MM.1S (cell line): ENCODE measurements at places on chromosomes 1 and 21.

DNA sequence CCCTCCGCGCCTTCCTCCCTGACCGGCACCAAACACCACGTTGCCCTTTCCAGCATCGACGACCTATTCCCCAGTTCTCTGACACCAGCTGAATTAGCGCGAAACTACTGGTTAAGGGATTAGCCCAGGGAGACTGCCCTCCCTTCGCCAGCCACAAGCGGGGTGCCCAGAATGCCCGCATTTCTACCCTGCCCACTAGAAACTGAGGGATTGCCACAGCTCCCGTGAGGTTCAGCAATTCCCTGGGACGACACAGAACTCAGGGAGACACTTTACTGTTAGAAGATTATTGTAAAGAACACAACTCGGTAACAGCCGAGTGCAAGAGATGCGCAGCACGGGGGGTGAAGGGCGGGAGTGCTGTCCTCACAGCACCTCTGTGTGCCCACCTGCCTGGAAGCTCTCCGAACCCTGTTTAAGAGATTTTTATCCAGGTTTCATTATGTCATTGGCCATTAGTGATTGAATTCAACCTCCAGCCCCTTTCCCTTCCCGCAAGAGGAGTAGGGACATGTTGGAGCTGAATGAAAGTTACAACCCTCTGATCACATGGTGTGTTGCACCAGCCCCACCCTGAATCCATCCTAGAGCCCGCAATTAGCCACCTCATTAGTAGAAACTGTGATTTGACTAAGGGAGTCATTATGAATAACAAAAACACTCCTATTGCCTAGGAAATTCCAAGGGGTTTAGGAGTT is 15.8 kb upstream of the RIPPLY3 start:
- DNase-seq = no peak
- peaks cover 4% of the 10 kb centered on the region; the same call in 1 of the 2 replicates for H3K4me1 ChIP-seq
- peak overlapping the region; percentile 69 for H3K4me3 ChIP-seq

DNA sequence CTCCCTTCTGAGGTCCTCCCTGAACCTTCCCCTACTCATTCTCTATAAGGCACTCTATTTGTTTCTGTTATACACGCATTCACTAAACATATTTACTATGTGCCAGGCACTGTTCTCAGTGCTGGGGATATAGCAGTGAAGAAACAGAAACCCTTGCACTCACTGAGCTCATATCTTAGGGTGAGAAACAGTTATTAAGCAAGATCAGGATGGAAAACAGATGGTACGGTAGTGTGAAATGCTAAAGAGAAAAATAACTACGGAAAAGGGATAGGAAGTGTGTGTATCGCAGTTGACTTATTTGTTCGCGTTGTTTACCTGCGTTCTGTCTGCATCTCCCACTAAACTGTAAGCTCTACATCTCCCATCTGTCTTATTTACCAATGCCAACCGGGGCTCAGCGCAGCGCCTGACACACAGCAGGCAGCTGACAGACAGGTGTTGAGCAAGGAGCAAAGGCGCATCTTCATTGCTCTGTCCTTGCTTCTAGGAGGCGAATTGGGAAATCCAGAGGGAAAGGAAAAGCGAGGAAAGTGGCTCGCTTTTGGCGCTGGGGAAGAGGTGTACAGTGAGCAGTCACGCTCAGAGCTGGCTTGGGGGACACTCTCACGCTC is 572 bp downstream of the CYB5RL start:
- DNase-seq = no peak
- H3K27ac ChIP-seq = peak overlapping the region; percentile 4; the same call in 1 of the 2 replicates
- H3K4me3 ChIP-seq = peak overlapping the region; percentile 97
- no peaks in the 10 kb centered on the region for H3K27me3 ChIP-seq

DNA sequence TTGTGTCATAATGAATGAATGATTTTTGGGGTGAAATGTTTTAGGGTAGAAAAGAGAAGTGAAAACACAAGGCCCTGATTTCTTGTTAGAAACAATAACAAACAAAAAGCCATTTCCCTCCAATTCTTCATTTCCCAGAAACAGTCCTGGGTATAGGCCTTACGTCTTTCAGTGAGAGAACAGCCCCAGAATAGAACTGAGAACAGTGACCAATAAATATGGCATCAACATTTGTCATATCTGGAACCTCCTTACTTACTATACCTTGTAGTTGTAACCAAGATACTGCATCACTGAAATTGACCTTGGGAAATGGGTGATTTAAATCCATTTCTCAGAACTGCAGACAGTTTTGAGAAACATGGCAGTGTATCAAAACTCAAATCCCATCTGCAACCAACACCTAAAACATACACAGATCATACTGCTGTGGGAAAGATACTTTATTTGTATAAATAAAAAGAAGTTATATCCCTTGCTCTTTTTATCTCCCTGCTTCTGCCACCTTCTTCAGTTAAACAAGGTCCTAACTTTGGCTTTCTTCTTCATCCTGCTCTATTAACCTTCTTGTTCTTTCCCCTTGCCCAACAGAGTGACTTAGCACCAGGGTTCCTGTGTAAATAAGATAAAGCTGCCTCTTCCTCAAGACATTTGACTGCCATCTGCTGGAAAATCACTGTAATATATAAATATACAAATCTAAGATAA is 19.5 kb downstream of the XKR8 start:
- peak; percentile 52 for DNase-seq
- no peaks in the 10 kb centered on the region for H3K4me1 ChIP-seq
- no peak overlapping the region for H3K4me3 ChIP-seq
- H3K27ac ChIP-seq = no peak overlapping the region

GRCh38 chr1:59025898-59026426 is 242.1 kb upstream of the JUN start:
- H3K27ac ChIP-seq = no peak overlapping the region
- H3K4me1 ChIP-seq = peaks cover 2% of the 10 kb centered on the region; the same call in 1 of the 2 replicates
- no peak overlapping the region for H3K4me3 ChIP-seq
- no peak for DNase-seq

DNA sequence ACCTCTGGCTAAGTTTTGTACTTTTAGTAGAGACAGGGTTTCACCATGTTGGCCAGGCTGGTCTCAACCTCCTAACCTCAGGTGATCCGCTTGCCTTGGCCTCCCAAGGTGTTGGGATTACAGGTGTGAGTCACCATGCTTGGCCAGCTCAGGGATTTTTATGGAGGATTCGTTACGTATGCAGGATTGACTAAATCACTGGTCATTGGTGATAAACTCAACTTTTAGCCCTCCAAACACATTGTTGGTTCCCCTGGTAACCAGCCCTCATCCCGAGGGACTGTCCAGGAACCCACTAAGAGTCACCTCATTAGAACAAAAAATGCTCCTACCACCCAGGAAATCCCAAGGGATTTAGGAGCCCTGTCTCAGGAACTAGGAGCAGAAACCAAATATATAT is 40.4 kb downstream of the ST3GAL3 start:
- no peak for DNase-seq
- H3K4me3 ChIP-seq = no peak overlapping the region
- no peaks in the 10 kb centered on the region for H3K4me1 ChIP-seq
- H3K27me3 ChIP-seq = no peaks in the 10 kb centered on the region
- no peak overlapping the region for H3K27ac ChIP-seq
- H3K36me3 ChIP-seq = no peaks in the 10 kb centered on the region

GRCh38 chr1:45452503-45452902 is 38.5 kb downstream of the TESK2 start:
- DNase-seq = no peak
- no peaks in the 10 kb centered on the region for H3K27me3 ChIP-seq
- no peaks in the 10 kb centered on the region for H3K36me3 ChIP-seq
- no peak overlapping the region for H3K27ac ChIP-seq
- H3K4me3 ChIP-seq = no peak overlapping the region

GRCh38 chr1:234943836-234944402 is 184.7 kb downstream of the TOMM20 start:
- H3K4me1 ChIP-seq = no peaks in the 10 kb centered on the region
- no peaks in the 10 kb centered on the region for H3K36me3 ChIP-seq
- no peak for DNase-seq
- no peak overlapping the region for H3K27ac ChIP-seq
- H3K4me3 ChIP-seq = no peak overlapping the region

DNA sequence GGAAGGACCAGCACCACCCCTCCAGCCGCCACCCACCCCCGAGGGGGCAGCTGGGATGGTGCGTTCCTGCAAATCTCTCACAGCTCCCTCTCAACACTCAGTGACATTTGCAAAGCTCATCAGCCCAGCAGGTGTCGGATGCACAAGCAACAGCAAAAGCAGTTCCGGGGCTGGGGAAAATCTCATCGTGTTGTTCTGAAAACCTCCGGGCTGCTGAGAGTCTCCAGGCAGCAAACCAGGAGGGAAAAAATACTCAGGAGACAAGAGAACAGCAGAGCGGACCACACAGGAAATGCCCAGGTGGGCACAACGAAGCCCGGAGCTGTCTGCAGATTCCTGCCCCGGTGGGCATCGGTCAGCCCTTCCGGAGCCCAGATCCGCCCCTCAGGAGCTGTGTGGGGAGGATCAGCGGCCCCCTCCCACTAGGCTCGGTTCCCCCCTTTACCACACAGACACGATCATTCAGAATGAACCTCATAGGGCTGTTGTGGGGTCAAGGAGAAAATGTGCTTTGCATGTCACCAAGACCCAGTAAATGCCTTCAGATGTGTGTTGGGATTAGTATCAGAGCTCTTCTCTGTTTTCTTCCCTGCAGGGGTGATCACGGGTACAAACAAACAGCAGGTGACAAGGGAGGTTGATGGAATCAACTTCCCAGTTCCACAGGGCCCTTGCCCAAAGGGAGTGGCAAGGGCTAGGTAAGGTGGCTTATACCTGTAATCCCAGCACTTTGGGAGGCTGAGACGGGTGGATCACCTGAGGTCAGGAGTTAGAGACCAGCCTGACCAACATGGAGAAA is 127.0 kb upstream of the TIAM1 start:
- DNase-seq = no peak
- H3K36me3 ChIP-seq = no peaks in the 10 kb centered on the region

GRCh38 chr1:199646761-199647160 is 380.7 kb upstream of the NR5A2 start:
- no peaks in the 10 kb centered on the region for H3K27me3 ChIP-seq
- DNase-seq = no peak
- no peak overlapping the region for H3K27ac ChIP-seq
- H3K36me3 ChIP-seq = no peaks in the 10 kb centered on the region

DNA sequence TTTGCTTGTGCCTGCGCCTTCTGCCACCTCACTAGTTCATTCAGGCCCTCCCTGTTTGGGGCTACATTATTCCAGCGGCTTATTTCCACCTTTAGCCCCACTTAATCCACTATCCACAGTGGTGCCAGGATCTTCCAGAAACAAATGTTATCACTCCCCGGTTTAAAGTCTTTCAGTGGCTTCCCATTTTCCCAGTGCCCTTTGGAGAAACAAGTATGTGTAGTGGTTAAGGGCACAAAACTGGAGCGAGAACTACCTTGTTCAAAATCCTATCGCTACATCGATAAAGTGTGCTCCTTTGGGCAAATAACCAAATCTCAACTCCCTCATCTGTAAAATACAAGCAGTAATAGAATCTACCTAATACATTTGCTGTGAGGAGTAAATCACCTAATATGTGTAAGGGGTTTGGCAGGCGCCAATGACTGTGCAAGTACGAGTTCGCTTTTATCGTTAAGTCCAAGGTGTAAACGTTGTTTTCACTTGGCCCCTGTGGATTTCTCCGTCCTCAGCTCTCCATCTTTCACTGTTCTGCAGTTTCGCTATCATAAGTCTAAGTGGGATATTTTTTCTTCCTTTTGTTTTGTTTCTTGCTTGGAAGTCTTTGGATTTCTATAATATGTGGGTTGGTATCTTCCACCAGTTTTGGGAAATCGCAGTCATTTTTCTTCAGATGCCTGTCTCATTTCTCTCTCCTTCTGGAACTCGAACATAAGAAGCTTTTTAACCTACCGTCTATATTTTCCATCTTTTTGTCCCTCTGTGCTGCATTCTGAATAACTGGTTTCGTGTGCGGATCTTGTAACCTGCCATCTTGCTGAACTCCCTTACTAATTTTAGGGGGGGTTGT is 844 bp upstream of the MEAF6 start:
- peaks cover 12% of the 10 kb centered on the region for H3K4me1 ChIP-seq
- 0 out of 2 replicates have a peak, but pooled peaks cover 3% of the 10 kb centered on the region for H3K36me3 ChIP-seq
- no peaks in the 10 kb centered on the region for H3K27me3 ChIP-seq
- no peak for DNase-seq
- H3K4me3 ChIP-seq = peak overlapping the region; percentile 81

DNA sequence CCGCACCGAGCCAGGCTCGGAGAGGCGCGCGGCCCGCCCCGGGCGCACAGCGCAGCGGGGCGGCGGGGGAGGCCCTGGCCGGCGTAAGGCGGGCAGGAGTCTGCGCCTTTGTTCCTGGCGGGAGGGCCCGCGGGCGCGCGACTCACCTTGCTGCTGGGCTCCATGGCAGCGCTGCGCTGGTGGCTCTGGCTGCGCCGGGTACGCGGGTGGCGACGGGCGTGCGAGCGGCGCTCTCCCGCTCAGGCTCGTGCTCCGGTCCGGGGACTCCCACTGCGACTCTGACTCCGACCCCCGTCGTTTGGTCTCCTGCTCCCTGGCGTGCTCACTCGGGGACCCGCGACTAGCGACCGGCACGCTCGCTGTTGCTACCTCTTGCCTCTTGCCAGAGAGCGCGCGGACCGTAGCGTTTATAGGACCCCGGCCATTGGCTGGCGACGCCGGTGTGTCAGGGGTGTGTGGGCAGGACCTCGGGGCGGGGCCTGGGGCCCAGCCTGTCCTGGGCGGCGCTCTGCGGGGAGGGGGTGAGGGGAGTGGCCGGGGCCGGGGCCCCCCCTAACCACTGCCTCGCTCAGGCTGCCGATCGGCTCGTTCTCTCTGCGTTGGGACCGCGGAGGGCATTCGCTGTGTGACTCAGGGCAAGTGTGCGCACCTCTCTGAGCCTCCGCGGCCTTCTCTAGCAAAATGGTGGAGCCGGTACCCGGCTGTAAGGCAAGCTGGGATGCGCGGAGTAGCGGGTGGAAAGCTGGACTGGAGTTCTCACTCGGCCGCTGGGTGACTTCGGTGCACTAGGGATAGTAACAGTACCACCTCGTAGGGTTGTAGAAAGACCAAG is at the start of gene SLC2A1:
Gene SLC2A1 (minus strand): TSS at position 381 of the 832 bp plus-strand sequence. CDS start 217 bp downstream, at position 164.
- 0 out of 2 replicates have a peak, but pooled peaks cover 7% of the 10 kb centered on the region for H3K4me1 ChIP-seq
- DNase-seq = peak; percentile 94
- no peaks in the 10 kb centered on the region for H3K36me3 ChIP-seq
- peak within 1 kb of the TSS; percentile 59; the same call in 1 of the 2 replicates for H3K27ac ChIP-seq

GRCh38 chr1:30522031-30523004 is 201.1 kb downstream of the MATN1 start:
- H3K27ac ChIP-seq = no peak overlapping the region
- no peak for DNase-seq
- no peaks in the 10 kb centered on the region for H3K4me1 ChIP-seq
- H3K36me3 ChIP-seq = no peaks in the 10 kb centered on the region

DNA sequence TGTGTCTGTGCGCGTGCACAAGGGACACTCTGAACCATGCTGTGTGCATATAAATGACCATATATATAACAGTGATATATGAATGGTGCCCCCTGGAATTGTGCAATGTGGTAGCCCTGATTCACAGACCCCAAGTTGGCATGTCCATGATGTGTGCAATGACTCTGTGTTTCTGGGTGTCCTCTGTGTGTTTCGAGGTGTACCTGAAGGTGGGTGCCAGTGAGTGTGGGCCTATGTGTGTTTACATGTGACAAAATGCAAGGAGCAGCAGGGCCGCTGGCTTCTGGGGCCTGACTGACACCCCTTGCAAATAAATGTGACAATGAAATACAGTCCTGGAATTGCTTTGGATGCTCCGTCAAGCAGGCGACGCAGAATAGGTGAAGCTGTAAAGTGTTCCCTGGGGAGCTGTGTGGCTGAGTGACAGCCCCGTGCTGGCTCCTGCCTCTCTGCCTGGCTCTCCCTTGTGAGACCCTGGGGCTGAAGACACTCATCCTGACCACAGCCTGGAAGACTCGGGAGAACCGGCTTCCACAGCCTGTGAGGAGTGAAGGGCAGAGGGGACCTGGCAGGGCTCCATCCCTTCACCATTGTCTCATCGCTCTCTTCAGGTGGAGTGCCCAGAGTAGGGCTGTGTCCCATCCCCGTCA is 38.2 kb upstream of the CSF3R start:
- peaks cover 29% of the 10 kb centered on the region for H3K27me3 ChIP-seq
- DNase-seq = no peak
- no peak overlapping the region for H3K4me3 ChIP-seq
- H3K4me1 ChIP-seq = no peaks in the 10 kb centered on the region
